Glutamatergic neuron (in vitro differentiated cells): ENCODE measurements at places on chromosomes 5 and 9. TPM values are rescaled to one million over a fixed set of nuclear protein-coding genes. Genes with fewer than 3 reads are reported as not detected.

Gene SLC36A1
- total RNA-seq = 117 TPM

Gene CDH12
- total RNA-seq = 23.5 TPM

Gene LSM11
- 7.7 TPM for total RNA-seq

GRCh38 chr5:122788996-122789395 is 14.1 kb downstream of the SNX2 start:
- peaks cover 14% of the 10 kb centered on the region for H3K36me3 ChIP-seq
- no peaks in the 10 kb centered on the region for H3K4me1 ChIP-seq
- no peak for DNase-seq
- no peak overlapping the region for H3K27ac ChIP-seq
- H3K27me3 ChIP-seq = peaks cover 2% of the 10 kb centered on the region

DNA sequence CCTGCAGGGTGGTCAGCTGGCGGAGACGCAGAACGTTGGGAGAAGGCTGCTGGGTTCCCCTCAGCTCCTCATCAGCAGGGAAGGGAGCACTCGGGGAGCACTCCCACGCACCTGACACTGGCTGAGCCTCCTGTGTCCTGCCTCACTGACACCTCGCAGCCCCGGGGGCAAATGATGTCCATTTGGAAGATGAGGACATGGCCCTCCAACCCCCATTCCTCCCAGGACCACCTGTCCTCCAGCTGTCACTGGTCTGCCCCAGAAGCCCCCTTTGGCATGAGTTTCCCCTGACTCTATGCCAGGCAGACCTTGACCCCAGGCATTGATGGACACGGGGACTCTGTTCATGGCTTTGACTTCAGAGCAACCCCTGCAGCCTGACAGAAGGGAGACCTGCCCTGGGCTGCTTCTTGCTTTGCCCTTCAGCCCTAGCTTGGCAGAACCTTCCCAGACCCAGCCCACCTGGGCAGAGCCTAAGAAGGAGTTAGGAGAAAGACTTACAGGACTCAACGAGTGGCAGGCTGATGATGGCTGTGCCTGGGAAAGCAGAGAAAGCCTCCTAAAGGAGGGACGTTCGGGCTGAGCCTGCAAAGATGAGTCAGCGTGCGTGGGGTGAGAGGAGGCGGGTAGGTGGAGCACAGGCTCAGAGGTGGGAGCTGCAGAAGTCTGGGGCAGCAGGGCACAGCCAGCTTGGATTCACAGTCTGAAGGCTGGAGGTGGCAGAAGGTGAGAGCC is 90.6 kb downstream of the LMX1B start:
- H3K4me3 ChIP-seq = no peak overlapping the region
- no peaks in the 10 kb centered on the region for H3K36me3 ChIP-seq
- no peak overlapping the region for H3K27ac ChIP-seq
- DNase-seq = no peak
- peaks cover 17% of the 10 kb centered on the region for H3K27me3 ChIP-seq

Gene TAF11L5
- 0.83 TPM for total RNA-seq

Gene TNC
- total RNA-seq = 34.5 TPM

Gene ACSL6
- 8.1 TPM for total RNA-seq

Gene C5orf46
- not detected for total RNA-seq

GRCh38 chr5:60248901-60249300 is 355.4 kb upstream of the PDE4D start:
- no peaks in the 10 kb centered on the region for H3K36me3 ChIP-seq
- DNase-seq = no peak
- no peak overlapping the region for H3K27ac ChIP-seq
- H3K4me1 ChIP-seq = no peaks in the 10 kb centered on the region
- H3K4me3 ChIP-seq = no peak overlapping the region
- peaks cover 4% of the 10 kb centered on the region for H3K27me3 ChIP-seq
